NCI-H82 (cell line): ENCODE measurements at places on chromosomes 16 and 17.

DNA sequence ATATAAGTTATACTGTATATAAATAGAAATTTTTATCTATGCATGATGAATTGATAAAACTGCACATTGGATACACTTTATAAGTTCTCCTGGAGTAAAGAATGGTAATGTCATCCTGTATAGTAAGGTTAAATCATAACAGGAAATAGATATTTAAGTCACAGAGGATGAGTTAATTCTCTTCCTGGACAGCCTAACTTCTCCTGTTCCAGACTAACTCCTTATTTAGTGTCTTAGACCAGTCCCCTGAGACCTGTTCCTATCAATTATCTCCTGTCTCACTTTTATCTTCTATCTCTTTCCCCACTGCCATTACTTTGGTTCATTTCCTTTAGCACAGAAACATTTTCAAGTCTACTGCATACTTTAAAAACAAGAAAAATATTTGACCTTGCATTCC, 46.5 kb downstream of the SSH2 start:
- DNase-seq, result peak; percentile 39

GRCh38 chr17:66548158-66548557, 245.7 kb downstream of the PRKCA start:
- no peak for DNase-seq

GRCh38 chr17:43766413-43767052, 7.9 kb upstream of the SOST start:
- DNase-seq, result peak; percentile 72

GRCh38 chr17:77516902-77517301, 376.1 kb downstream of the SEC14L1 start:
- DNase-seq, result no peak

DNA sequence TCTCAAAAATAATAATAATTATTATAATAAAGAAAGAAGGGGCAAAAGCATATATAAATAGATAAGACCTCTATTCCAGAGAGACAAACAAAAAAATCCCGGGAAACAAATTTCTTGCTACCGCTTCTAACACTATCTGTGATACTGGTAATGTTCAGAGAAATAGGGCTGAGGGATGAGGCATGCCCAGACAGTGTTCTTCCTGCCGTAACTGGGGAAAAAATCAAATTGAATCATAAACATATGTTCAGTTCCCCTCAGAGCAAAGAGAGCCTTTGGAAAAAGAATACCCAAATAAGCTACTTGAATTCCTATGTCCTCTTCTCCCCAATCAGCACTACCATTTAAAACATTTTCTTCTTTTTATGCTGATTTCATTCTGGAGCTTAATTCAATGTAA, 688.0 kb downstream of the KCNJ2 start:
- no peak for DNase-seq
